Gastrocnemius medialis (tissue), 4 donors: ENCODE measurements at places on chromosomes 7 and 10. TPM values are rescaled to one million over a fixed set of nuclear protein-coding genes. Genes with fewer than 3 reads are reported as not detected.

The VCL gene
- total RNA-seq, result 261 TPM

The TRPV5 gene
- total RNA-seq, result not detected

The PON1 gene
- not detected for total RNA-seq

The PRLHR gene
- total RNA-seq, result not detected

The ERV3-1 gene
- 3.9 TPM for total RNA-seq

The SFTPD gene
- 0.73 TPM for total RNA-seq

The AKR1C8 gene
- total RNA-seq, result not detected

The CPN1 gene
- not detected for total RNA-seq

The C1QL3 gene
- total RNA-seq, result not detected

The USP6NL gene
- total RNA-seq, result 5.6 TPM

The TMEM213 gene
- total RNA-seq, result not detected

The JAKMIP3 gene
- 0.66 TPM for total RNA-seq

The TAS2R41 gene
- not detected for total RNA-seq

The VIPR2 gene
- 0.44 TPM for total RNA-seq

The KIN gene
- total RNA-seq, result 8.3 TPM

The SOSTDC1 gene
- total RNA-seq, result not detected

The NUTM2E gene
- not detected for total RNA-seq
